ENCODE measurements at places on chromosomes 6 and 20. TPM values are rescaled to one million over a fixed set of nuclear protein-coding genes. Genes with fewer than 3 reads are reported as not detected.

The TOX2 gene
- 7.9 TPM for total RNA-seq

The KCNG1 gene
- 9.3 TPM for total RNA-seq

The DNAH8 gene
- total RNA-seq = 0.03 TPM

The NKX2-2 gene
- not detected for total RNA-seq

The PAK5 gene
- total RNA-seq = not detected
